ENCODE measurements at places on chromosomes 2 and 18.
A peak's percentile ranks its signal among the peaks of the same experiment; 100 is the strongest.

GRCh38 chr2:3679616-3680393, 21.8 kb downstream of the ALLC start:
- DNase-seq, result no peak

DNA sequence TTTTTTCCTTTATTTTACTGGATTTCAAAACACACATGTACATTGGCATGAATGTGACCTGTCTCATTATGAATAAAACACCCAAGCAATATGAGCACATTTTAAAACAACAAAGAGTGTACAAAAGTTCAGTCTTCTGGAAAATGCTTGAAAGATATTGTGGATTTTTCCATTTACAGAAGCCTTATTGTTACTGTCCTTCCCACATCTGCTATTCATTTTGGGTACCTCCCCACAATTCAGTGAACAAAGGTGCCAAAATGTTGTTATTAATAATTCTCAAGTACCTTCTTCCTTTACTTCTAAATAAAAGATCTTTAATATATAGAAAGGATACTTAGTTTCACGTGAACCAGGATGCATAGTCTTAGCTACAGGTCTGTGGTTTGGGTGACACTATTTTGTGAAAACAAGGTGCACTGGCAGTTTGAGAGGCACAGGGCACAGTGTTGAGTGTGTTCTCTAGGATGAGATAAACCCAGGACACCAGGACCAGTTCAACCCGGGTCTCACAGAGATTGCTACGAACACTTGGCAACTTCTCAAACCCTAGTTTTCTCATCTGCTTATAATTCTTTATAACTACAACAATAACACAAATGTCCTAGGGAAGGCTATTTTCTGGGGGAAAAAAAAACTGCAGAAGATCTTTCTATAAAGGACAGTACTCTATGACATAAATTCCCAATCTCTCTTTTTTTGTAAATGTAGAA, 84.5 kb upstream of the GALNT5 start:
- DNase-seq, result peak; percentile 35

DNA sequence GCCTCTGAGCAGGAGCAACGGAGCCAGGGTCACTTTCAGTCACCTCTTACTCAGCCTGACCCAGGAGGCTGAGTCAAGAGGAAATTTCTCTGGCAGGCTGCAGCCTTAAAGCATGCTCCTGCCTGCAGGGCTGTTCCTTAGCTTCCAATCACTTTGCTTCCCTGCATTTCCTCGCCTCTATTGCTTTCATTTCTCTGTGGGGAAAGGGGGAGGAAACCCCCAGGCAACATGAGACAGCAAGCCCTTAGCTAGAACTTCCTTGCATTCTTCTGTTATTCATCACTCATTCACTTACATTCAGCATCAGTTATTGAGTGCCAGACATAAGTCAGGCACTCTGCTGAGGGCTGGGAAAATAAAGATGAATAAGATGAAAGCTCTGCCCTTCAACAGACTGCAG, 13.0 kb downstream of the XDH start:
- DNase-seq, result peak; percentile 91

GRCh38 chr2:217114117-217114516, 254.3 kb upstream of the TNP1 start:
- DNase-seq, result no peak

- DNase-seq, result no peak
These were observed 20.3 kb downstream of the ACTR3 start for GRCh38 chr2:113910110-113910717.

- DNase-seq, result no peak
These were observed 15.5 kb downstream of the SCTR start for GRCh38 chr2:119508756-119509155.

DNA sequence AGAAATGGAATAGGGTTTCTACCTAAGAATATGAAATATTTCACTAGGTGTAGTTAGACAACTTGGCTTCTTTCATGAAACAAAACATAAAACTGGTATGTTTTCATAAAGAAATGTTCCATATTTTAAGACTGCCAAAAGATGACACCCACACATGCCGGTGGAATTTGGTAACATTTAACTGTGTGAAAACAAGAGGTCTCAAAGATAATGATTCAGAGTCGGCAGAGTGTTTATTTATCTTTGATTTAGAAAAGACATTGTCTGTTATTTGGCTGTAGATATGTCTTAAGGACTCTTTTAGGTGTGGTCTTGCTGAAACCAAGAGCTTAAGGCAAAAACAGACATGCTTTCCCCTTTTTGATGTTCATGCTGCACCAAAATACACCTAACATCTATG, 63.5 kb upstream of the FN1 start:
- no peak for DNase-seq

DNA sequence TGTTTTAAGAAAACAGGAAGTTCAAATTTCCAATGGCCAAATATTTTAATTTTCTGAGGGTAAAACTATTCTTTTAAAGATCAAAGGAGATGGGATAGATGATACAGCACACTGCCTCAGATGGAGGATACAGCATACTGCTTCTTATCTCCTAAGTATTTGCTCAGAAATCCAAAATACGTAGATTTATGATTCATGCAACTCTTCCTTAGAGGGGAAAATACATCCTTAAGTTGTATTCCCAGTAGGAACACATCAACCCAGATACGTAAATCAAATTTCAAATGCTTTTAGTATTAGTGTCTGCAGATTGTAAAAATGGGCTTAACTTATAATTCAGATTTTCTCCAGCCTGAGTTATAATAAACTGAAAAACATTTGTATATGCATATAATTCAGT, 235.2 kb downstream of the ZNF385B start:
- peak; percentile 18 for DNase-seq

- DNase-seq, result no peak
These were observed 103.0 kb downstream of the AP1S3 start for GRCh38 chr2:223734346-223734745.

DNA sequence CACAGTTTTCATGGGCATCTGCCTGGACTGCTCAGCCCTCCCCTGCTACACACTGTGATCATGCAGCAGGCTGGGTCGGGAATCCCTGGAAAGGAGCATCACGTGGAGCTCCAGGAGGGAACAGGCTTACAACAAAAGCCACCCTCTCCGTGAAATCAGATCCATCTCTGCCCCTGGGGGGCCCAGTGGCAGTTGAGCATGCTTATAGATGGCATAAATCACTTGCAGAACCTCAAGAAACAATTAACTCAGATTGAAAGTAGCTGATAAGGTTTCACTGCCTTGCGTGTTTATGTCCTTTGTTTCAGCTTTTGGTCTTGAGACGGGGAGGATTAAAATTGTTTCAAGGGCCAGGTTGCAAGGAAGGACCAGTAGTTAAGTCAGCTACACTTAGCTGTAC, 354.8 kb upstream of the MEIS1 start:
- DNase-seq, result no peak

- DNase-seq, result no peak
These were observed 5.7 kb downstream of the RPL37A start for GRCh38 chr2:216504376-216504762.

GRCh38 chr2:121697108-121697631, 39.5 kb downstream of the NIFK start:
- DNase-seq, result no peak

- DNase-seq, result no peak
These were observed 226.9 kb downstream of the DCDC2C start for GRCh38 chr2:3930246-3930645.

- peak; percentile 34 for DNase-seq
These were observed 211.0 kb downstream of the NEDD4L start for GRCh38 chr18:58254873-58255511.

DNA sequence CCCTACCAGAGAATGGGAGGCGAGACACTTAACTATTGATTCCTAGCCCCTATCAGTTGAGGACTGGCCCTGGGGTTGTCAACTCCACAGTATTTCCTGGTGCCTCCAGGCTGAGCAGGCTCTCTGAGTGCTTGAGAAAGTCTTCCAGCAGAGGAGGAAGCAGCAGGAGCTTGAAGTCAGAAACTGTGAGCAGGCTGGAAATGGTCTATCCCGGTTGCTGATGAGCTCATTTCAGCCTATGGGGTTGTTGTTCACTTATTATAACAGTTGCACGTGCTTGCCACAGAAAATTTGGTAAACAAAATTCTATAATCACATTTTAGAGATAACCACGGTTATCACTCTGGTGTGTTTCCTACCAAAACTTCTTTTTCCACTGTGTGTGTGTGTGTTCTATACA, 254.7 kb upstream of the THUMPD2 start:
- DNase-seq, result no peak

DNA sequence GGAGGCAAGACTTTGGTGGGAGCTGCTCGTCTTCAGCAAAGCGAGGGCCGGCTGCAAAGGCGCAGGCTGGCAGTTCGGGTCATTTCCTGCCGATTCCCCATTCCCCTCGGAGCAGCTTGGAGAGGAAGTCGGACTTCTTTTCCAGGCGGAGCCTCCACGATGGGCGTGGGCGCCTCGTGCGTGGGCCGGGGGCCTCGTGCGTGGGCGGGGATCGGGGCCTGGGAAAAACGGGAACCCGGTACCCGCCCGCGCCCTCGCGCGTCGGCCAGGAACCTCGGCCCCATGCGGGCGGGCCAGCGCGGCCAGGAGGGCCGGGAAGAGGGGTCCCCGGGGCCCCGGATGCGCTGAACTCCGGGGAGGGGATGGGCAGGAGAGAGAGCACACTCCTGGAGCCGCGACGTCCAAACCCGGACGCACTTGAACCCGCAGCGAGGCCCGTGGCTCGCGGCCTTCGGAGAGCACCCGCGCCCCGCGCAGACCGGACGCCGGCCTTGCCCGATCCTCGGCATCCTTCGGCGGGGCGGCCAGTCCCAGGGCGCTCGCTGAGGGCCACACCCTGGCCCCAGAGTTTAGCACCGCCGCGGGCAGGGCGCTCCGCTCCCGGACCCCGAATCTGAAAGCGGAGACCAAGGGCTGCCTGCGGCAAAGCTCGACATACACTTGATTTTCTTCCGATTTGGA, 368.4 kb downstream of the MTX2 start:
- DNase-seq, result peak; percentile 26

- DNase-seq, result no peak
These were observed 76.6 kb upstream of the BCL2L11 start for GRCh38 chr2:111044066-111044465.

DNA sequence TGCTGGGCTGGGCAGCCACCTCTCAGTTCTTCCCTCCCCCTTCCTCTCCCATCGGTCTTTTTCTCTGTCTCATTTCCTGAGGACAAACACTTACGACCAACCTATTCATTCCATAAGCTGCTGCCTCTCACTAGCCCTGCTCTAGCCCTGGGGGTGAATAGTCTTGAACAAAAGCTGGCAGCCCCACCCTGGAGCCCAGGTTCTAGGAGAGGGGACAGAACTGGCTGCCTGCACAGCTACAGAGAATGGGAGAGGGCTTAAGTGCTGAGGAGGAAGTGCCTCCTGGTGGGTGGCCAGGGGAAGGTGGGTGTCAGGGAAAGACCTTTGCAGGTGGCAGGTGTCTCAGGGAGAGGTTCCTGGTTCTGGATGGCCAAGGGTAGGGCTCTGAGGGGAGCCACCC, 22.8 kb downstream of the ANO7 start:
- no peak for DNase-seq

DNA sequence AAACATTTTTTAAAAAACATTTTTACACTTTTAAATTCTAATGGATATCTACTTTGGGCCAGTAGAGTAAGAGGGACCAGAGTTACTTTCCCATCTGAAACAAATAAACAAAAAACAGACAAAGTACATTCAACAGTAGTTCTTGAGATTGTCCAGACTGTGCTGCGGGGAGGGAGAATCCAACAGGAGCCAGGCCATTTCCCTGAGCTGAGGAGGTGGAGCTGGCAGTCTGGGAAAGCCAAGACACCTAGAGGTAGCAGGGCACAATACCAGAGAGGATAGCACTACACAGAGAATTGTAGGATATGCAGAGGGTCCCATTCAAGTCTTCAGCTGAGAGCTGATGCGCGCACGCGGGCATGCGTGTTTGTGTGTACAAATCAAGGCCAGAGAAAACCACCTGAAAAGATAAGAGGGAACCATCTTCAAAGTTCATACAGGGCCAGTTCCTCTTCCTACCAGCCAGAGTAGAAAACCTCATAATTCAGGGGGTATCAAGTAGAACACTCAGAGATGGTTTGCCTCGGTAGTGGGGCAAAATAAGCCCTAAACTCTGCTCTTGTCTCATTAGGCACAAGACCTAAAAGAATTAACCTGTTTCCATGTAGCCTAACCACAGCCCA, 44.0 kb downstream of the PTRHD1 start:
- no peak for DNase-seq

DNA sequence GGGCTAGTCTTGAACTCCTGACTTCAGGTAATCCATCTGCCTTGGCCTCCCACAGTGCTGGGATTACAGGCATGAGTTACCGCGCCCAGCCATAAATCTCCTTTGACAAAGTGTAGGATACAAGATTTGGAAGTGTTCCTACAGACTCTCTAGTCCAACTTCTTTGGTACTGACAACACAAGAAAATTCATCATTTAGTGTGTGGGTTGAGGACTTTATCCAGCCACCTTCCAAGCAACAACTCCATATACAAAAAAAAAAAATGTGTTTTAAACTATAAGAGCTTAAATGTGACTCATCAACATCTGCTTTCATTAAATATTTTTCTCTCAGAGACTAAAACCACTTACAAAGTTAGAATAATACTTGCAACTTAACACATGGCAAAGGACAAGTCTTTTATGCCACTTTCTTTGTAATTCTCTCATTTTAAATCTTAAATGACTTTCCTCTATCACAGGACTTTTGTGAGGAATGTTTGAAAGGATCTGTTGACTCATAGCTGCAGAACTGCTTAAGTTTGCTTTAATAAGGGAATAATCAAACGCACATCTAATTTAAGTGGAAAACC, 46.2 kb upstream of the ITGAV start:
- DNase-seq, result peak; percentile 78

- no peak for DNase-seq
These were observed 3.7 kb upstream of the CRIM1 start for GRCh38 chr2:36351736-36352349.

GRCh38 chr2:25418944-25419677, 77.4 kb upstream of the DNMT3A start:
- no peak for DNase-seq

GRCh38 chr18:43514747-43515146, 237.5 kb upstream of the SYT4 start:
- no peak for DNase-seq

- no peak for DNase-seq
These were observed 65.3 kb downstream of the MYT1L start for GRCh38 chr2:2265747-2266279.

DNA sequence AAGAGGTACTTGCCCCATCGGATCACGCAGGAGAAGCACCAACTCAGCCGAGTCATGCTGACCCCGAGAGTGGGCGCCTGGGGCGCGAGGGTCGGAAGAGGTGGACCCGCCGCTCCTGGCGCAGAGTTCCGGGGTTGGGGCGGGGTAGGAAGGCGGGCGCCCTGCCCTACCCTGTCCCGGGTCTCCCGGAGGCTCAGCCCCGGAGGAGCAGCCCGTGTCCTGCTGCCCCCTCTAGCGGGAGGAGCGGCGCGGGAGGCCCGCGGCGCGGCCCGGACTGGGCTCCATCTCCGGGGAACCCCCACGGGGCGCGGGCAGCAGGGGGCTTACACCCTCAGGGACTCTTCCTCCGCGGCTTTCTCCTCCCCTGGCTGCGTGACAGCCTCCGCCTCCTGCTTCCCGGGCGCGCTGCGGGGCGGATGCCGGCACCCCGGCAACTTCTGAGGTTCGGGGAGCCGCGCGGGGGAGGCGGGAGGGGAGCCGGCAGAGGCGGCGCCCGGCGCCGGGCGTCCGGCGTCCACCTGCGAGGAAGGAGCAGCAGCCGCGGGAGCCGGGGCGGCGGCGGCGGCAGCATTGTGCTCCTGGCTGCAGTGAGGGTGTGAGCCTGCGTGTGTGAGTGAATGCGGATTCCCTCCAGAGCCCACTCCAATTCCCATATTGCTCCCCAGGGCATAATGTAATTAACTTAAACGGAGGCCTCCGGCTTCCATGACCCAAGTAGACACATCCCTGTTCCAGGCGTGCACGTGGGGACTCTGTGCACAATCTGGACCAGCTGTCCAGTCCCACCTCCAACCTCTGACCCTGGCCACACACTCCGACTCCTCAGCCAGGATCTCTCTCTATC, 7.6 kb upstream of the TNS1 start:
- DNase-seq, result no peak

- DNase-seq, result peak; percentile 80
These were observed 115.7 kb upstream of the OSR1 start for GRCh38 chr2:19474128-19474527.
